Activated CD8-positive, alpha-beta T cell treated with anti-CD3 and anti-CD28 coated beads, Interleukin-2, amount 10 ng/mL, durations not matched to agents 7 days and 5 days (primary cell): ENCODE measurements at places on chromosomes 5 and 9. TPM values are rescaled to one million over a fixed set of nuclear protein-coding genes. Genes with fewer than 3 reads are reported as not detected.

DNA sequence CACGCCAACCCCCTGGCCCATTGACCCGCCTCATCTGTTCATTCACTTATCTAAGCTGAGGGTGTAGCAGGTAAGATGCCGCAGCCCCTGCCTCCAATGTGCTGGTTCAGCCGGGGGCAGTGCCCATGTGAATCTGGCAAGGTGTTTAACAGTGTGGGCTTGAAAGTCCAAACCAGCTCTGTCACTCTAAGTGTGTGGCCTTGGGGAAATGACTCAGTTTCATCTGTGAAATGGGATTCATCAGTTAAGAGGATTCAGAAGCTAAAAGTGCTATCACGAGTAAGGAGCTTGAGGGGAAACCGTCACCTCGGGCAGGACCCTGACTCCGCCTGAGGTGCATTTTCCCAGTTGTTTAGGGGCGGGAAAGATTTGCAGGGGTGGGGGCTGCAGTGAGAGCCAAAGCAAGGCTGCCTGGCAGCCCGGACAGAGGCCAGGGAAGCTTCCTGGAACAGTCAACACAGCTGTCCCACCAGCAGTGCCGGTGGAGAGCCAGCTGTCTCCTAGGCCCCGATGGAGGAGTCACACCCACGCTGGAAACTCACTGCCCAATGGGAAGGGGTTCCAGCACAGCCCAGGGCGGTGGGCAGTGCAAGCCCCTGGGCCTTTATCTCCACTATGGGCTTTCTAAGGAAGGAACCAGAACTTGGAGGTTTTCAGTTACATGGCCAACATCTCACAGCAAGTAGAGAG is 9.7 kb upstream of the URM1 start:
- no peak for DNase-seq

DNA sequence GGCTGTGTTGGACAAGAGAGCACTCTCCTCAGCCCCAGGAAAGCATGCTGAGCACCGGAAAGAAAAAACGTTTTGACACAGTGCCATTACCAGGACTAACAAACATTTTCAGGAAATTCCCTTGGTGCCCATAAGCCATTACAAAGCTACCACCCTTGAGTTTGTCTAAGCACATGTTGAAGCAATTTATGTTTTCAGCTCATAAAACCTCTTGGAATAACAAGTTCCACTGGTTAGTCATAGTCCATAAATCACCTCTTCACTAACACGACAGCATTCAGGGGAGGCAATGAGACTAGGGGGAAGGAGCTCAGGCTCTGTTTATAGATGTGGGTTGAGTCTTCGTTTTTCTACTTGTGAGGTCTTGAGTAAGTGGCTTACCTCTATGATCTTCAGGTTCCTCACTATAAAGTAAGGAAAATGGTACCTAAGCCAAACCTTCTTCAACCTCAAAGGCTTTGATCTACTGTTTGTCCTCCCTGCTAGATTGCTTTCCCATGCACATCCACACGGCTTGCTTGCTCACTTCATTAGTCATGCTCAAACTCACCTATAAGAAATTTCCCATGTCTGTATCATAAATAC is 65.4 kb downstream of the DRD1 start:
- DNase-seq = no peak

- DNase-seq = no peak
These were observed 117.6 kb upstream of the ATP10B start for GRCh38 chr5:160969645-160970044.

The CNTNAP3 gene
- not detected for total RNA-seq

The LOX gene
- not detected for total RNA-seq
